GM23338 (cell line): ENCODE measurements at places on chromosomes 2 and 18. TPM values are rescaled to one million over a fixed set of nuclear protein-coding genes. Genes with fewer than 3 reads are reported as not detected.

KCNE4 gene
- total RNA-seq = not detected in 2 replicates

DNA sequence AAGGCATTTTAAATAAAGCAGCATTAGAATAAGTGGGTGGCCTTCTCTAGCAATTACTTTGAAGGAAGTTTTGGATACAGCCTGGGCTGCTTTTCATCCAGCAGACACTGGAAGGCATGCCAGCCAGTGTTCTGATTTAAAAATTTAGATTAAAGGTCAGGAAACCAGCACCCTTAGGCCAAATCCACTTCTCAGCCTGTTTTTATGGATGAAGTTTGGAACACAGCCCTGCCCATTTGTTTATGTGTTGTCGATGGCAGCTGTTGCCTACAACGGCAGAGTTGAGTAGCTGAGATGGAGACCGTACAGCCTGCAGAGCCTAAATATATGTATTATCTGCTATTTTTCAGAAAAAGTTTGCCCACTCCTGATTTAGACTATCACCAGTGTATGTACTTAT, 313.6 kb upstream of the ACVR2A start:
- DNase-seq = no peak
- H3K4me1 ChIP-seq = no peaks in the 10 kb centered on the region
- H3K36me3 ChIP-seq = no peaks in the 10 kb centered on the region
- H3K27me3 ChIP-seq = no peaks in the 10 kb centered on the region

STEAP3 gene
- total RNA-seq = 18.2 and 27.3 TPM in 2 replicates

CFAP210 gene
- total RNA-seq = 0.08 TPM in 1 of 2 replicates, not detected in the other

GALNT14 gene
- total RNA-seq = 7.7 and 10.4 TPM in 2 replicates

- H3K36me3 ChIP-seq = peaks cover 10% of the 10 kb centered on the region; the same call in 1 of the 2 replicates
- H3K4me1 ChIP-seq = peaks cover 5% of the 10 kb centered on the region; the same call in 1 of the 2 replicates
- DNase-seq = peak; percentile 48
- H3K4me3 ChIP-seq = no peak overlapping the region
- H3K27ac ChIP-seq = no peak overlapping the region
- no peaks in the 10 kb centered on the region for H3K27me3 ChIP-seq
Observed at GRCh38 chr2:122300758-122301157, 545.3 kb downstream of the TSN start.

DNA sequence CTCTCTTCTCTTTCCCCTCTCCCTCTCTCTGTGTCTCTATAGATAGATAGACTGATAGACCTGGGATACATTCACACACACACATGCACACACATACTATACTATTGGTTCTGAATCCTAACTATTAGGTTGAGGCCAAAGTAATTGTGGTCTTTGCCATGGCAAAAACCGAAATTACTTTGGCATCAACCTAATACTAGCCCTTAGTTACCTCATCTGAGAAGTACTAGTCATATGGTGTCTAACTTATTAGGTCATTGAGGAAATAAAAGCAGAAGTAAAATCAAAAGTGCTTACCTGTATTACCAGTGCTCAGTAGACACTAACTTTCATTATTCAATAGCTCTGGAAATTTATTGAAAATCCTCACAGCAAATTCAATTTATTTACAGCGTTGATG, 451.5 kb downstream of the EPHA4 start:
- no peaks in the 10 kb centered on the region for H3K4me1 ChIP-seq
- no peaks in the 10 kb centered on the region for H3K36me3 ChIP-seq
- no peaks in the 10 kb centered on the region for H3K27me3 ChIP-seq
- no peak overlapping the region for H3K4me3 ChIP-seq
- DNase-seq = no peak

DNA sequence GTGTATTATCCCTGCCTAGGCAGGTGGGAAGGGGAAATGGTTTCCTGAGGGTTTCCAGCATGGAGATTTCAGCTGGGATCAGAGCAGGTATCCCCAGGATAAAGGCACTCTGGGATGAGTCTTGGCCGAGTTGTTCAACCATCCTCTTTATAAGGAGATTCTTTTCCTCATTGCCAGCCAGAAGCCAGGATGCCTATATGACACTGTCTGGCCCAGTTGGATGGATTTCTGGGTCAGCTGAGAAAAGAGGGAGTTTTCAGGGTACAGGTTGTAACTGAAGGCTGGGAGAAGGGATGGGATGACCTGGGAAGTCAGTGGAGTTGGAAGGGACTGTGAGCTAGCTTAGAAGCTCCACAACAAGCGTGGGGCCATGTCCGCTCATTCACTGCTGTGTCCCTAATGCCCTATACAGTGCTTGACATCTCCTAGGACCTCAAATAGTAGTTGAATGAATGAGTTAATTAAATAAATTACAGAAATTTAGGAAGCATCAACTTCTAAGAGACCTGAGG, 8.3 kb downstream of the RHOB start:
- H3K36me3 ChIP-seq = no peaks in the 10 kb centered on the region
- no peak overlapping the region for H3K27ac ChIP-seq
- H3K4me1 ChIP-seq = no peaks in the 10 kb centered on the region; the same call in 1 of the 2 replicates
- no peak overlapping the region for H3K4me3 ChIP-seq
- peaks cover 18% of the 10 kb centered on the region for H3K27me3 ChIP-seq

MYO5B gene
- 6.8 and 19.1 TPM in 2 replicates for total RNA-seq

TCF4 gene
- 89.2 and 91.2 TPM in 2 replicates for total RNA-seq

DNA sequence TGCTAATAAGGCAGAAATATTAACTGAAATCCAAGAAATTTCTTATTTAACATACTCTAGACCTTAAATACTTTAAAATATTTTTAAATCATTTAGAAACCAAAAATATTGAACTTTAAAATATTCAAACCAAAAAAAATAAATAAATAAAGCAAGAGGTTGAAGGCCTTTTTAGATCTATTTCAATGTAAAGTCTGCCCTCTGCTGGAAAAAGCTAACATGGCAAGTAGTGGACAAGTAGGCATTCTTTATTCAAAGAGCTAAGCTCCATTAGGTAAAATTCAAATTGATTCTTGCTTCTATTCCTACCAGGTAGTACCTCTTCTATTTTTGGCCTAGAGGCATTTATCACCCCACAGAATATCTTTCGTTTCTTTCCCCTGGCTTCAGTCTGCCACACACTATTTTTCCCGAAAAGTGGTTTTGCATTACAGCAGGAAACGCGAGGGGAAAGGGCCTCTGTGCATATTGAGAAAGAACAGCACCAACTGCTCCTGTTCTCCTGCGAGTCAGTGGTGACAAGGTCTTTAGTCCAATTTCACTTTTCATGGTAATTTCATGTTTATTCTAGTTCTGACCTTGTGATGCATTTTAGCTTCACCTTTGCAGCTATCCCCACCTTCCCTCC, 20.4 kb downstream of the IFIH1 start:
- H3K4me1 ChIP-seq = no peaks in the 10 kb centered on the region
- peak; percentile 88 for DNase-seq
- H3K4me3 ChIP-seq = no peak overlapping the region
- H3K27me3 ChIP-seq = no peaks in the 10 kb centered on the region

GRCh38 chr2:5697562-5697961, 5.4 kb downstream of the SOX11 start:
- H3K36me3 ChIP-seq = no peaks in the 10 kb centered on the region
- DNase-seq = no peak
- H3K27me3 ChIP-seq = peaks cover 22% of the 10 kb centered on the region
- H3K27ac ChIP-seq = peak overlapping the region; percentile 72; the same call in 1 of the 2 replicates

SPATA3 gene
- total RNA-seq = not detected in 2 replicates

DNA sequence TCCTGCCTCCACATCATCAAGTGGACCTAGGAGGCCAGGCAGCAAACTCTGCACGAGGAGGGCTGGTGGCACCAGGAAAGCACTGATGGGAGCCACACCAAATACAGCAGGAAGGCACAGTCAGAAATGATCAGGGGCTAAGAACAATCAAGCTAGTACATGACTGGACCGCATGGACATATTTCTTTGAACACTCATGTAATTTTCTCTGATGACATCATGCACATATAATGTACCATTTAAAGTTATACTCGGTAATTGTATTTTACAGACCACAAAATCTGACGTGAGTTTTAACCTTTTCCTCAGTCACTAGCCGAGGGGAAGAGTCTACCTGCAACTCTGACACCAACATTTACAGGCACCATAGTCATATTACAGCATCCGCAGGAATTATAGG, 76.7 kb downstream of the XDH start:
- H3K27me3 ChIP-seq = no peaks in the 10 kb centered on the region
- DNase-seq = no peak
- H3K4me1 ChIP-seq = no peaks in the 10 kb centered on the region
- H3K27ac ChIP-seq = no peak overlapping the region
- H3K4me3 ChIP-seq = no peak overlapping the region

SEH1L gene
- 72.0 and 95.0 TPM in 2 replicates for total RNA-seq

- no peak overlapping the region for H3K4me3 ChIP-seq
- H3K27me3 ChIP-seq = no peaks in the 10 kb centered on the region
- H3K4me1 ChIP-seq = no peaks in the 10 kb centered on the region
- peaks cover 41% of the 10 kb centered on the region for H3K36me3 ChIP-seq
- DNase-seq = no peak
Observed at GRCh38 chr18:51082571-51083267, 52.7 kb downstream of the SMAD4 start.

DNA sequence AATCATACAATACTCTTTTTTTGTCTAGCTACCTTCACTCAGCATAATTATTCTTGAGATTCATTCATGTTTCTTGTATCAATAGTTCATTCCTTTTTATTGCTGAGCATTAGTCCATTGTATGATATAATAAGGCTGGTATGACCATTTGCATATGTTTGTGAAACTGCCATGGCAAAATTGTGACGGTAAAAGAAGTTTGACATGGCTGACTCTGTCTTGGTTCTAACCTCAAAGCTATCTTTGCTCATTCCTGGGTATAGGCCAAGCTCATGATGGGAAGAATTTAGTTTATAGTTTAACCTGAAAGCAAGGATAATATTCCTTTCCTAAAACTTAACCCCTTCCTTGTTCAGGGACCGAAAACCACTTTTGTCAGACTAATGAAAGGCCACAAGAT, 46.4 kb downstream of the COMMD1 start:
- H3K4me1 ChIP-seq = peaks cover under 1% of the 10 kb centered on the region; the same call in 1 of the 2 replicates
- no peak overlapping the region for H3K27ac ChIP-seq
- H3K36me3 ChIP-seq = no peaks in the 10 kb centered on the region
- no peak overlapping the region for H3K4me3 ChIP-seq
- no peak for DNase-seq

DNA sequence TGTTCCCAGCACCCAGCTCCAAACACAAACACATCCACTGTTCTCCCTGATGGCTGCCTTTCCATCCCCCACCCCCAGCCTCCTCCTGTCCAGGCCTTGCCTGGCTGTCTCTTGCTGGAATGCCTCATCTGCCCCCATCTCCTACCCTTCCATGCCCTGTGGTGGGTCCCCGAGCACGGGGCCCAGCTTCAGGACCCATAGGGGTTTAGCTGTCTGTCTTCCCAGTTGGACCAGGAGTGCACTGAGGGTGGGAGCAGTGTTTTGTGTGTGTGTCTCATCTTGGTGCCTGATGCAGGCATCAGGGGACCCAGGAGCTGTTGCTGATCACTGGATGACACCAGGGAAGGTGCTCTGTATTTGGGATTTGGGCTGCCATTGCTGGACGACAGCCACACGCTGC, 34.5 kb downstream of the GLI2 start:
- H3K36me3 ChIP-seq = no peaks in the 10 kb centered on the region
- no peak overlapping the region for H3K4me3 ChIP-seq
- H3K27ac ChIP-seq = no peak overlapping the region
- peaks cover 61% of the 10 kb centered on the region for H3K4me1 ChIP-seq
- DNase-seq = no peak

GRCh38 chr2:239598011-239598731, 197.4 kb upstream of the HDAC4 start:
- no peak overlapping the region for H3K27ac ChIP-seq
- H3K4me3 ChIP-seq = no peak overlapping the region
- no peaks in the 10 kb centered on the region for H3K36me3 ChIP-seq
- DNase-seq = no peak
- H3K27me3 ChIP-seq = no peaks in the 10 kb centered on the region

- peak overlapping the region; percentile 65 for H3K4me3 ChIP-seq
- peak; percentile 70 for DNase-seq
- peaks cover 80% of the 10 kb centered on the region for H3K4me1 ChIP-seq
- peaks cover 100% of the 10 kb centered on the region for H3K27me3 ChIP-seq
- H3K27ac ChIP-seq = no peak overlapping the region
- H3K36me3 ChIP-seq = no peaks in the 10 kb centered on the region
Observed at GRCh38 chr2:172082944-172083627, 2.2 kb upstream of the DLX1 start.

GRCh38 chr18:34965566-34965965, 75.6 kb upstream of the MAPRE2 start:
- no peak for DNase-seq
- H3K27me3 ChIP-seq = no peaks in the 10 kb centered on the region
- no peak overlapping the region for H3K27ac ChIP-seq
- H3K4me1 ChIP-seq = no peaks in the 10 kb centered on the region
- H3K36me3 ChIP-seq = no peaks in the 10 kb centered on the region

- 0 out of 2 replicates have a peak, but pooled peaks cover 4% of the 10 kb centered on the region for H3K4me1 ChIP-seq
- H3K36me3 ChIP-seq = no peaks in the 10 kb centered on the region
- H3K4me3 ChIP-seq = no peak overlapping the region
- H3K27ac ChIP-seq = 0 out of 2 replicates have a peak overlapping the region, but pooled peaks have one; percentile 14
Observed at GRCh38 chr2:9308186-9308955, 101.8 kb downstream of the ASAP2 start.

C2orf66 gene
- total RNA-seq = not detected in 2 replicates

NEMP2 gene
- total RNA-seq = 4.0 and 7.0 TPM in 2 replicates

DNA sequence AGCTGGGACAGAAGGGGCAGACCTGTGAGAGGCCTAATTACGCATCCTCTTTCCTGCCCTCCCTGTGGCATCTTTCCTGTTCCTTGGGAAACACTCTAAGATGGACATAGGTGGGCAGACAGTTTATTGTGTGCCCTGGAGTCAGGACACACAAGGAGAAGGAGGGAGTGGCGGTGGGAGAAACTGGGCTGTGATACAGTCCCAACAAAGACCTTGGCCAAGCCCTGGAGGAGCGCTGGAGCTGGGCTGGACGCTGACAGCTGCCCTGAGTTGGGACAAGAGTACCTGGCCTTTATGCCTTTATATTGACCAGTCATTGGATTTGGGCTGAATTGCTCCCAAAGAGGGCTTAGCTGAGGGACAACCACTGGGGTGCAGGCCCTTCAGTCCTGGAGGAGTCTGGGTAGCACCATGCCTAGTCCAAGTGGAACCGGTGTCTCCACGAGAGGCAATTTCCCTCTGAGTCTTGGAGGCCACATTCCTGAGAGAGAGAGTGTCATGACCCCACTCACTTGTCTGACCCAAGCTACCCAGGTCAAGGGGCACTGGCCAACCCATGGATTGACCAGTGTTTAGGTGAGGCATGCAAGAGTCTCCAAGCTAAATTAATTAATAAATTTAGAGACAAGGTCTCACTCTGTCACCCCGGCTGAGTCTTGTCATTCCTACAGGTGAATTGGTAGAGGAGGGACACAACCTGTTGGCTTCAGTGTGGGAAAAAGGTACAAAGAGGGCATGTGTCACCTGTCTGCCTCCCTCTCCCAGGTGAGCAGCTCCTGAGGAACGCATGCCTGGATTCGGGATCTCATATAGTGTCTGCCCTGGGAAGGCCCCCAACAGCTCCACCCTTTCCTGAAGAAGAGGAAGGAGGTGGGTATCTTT, 107.1 kb upstream of the ST3GAL5 start:
- H3K4me3 ChIP-seq = no peak overlapping the region
- H3K27me3 ChIP-seq = no peaks in the 10 kb centered on the region
- H3K4me1 ChIP-seq = peaks cover 8% of the 10 kb centered on the region; the same call in 1 of the 2 replicates
- no peaks in the 10 kb centered on the region for H3K36me3 ChIP-seq
- no peak for DNase-seq

- no peaks in the 10 kb centered on the region for H3K4me1 ChIP-seq
- H3K36me3 ChIP-seq = no peaks in the 10 kb centered on the region
- no peak for DNase-seq
- H3K27ac ChIP-seq = no peak overlapping the region
- H3K4me3 ChIP-seq = no peak overlapping the region
Observed at GRCh38 chr18:70653671-70654070, 364.8 kb downstream of the SOCS6 start.
